ENCODE measurements at places on chromosomes 2 and 18.
A peak's percentile ranks its signal among the peaks of the same experiment; 100 is the strongest.

DNA sequence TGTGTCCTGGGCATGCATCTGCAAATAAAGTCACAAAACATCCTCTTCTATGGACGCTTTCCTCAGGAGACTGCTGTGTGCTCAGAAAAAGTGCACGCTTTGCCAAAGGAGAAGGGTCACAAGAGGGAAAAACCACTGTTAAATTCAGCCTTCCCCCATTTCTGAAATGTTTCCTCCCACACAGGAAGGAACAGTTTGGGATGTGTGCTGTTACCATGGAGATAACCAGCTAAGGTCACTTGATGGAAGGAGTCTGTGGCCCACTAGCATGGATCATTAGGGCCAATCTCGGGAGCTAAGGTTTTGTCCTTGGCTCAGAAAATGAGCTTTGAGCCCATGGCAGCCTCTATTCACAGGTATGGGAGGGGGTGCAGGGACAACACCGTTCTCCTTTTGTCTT lies 5.6 kb downstream of the KCNE4 start:
- DNase-seq, result no peak

- no peak for DNase-seq
These were observed 74.7 kb upstream of the ETAA1 start for GRCh38 chr2:67322353-67323001.

DNA sequence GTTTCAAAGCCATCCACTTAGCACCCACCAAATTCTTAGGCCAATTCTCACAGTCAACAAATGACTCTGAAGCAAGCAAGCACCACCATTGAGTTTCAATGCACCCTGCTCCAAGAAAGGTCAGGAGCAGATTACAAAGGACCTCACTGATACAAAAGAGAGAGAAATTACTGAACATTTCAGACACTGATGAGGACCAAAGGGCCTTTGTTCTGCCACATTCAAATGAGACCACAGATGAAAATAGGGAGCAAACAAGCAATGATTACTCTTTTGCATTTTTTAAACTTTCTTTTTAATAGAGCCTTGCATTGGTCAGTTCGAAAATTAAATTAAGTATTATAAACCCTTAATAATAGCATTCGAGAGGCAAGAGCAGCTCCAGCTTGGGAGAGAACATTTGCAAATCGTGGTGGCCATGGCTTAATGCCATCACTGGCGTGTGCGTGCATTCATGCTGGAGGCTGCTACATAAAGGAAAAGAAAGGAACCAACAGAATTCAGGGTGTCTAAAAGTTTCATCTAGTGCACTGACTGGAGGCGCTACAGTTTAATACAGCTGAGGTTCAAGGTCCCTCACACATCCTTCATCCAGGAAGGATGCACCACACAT lies 87.5 kb downstream of the KLF7 start:
- no peak for DNase-seq

- DNase-seq, result no peak
These were observed 684.4 kb downstream of the IRS1 start for GRCh38 chr2:226115102-226115831.

GRCh38 chr18:48422947-48423378 lies 13.8 kb upstream of the ZBTB7C start:
- no peak for DNase-seq

- no peak for DNase-seq
These were observed 141.2 kb downstream of the SETBP1 start for GRCh38 chr18:44821924-44822323.

DNA sequence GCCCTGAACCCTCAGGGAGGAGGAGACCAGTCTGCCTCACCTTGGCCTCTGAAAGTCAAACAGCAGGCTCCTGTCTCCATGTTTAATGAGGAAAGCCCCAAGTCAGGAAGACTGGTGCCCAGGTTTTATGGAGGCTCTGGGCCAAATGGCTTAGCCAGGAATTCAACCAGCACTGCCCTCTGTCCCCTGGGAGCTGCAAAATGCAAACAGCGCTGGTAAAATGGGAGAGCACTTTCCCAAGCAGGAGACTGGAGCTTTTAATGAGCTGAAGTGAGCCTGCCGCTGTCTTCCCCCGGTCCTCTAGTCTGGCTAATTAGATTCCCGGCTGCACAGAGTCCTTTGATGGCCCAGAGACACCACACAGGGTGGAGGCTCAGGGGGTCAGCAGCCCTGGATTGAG lies 276.0 kb upstream of the TRIB2 start:
- no peak for DNase-seq

GRCh38 chr18:43606795-43607194 lies 329.5 kb upstream of the SYT4 start:
- no peak for DNase-seq

- no peak for DNase-seq
These were observed 1.9 kb downstream of the TTL start for GRCh38 chr2:112483831-112484230.

DNA sequence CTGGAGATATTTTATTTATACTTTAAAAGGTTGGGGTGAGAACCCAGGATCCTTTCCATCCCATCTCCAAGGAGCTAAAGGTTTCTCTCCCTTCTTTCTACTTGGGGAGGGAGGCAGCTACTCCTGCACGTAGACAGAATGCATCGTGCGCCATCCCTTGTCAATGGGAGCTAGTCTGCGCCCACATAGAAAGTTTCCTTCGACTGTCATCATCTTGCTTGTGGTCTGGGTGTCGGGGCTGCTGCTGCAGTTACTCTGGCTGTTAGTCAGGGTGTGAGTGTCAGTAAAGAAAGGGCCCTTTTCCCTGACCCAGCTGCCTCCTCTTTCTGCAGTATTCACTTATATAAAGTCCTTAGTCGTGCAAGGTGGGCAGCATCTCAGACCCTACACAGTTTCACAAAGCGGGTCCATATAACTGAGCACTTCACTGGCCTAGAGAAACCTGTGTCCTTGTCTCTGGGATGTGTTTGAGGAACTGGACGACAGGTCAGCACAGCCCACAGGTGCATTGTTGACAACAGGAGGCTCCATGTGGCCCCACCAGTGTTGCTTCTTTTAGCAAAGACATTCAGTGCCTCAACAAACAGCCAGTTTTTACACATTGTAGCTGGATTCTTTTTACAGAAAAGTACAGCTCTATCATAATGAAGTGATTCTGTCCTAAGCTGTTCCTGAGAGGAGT lies 22.4 kb downstream of the NPAS2 start:
- no peak for DNase-seq

GRCh38 chr2:178530625-178531142 lies 50.4 kb downstream of the PLEKHA3 start:
- DNase-seq, result no peak

- no peak for DNase-seq
These were observed at the start of gene SOX11 for GRCh38 chr2:5691985-5692529. TSS of gene SOX11 (plus strand) at chr2:5692384. CDS start at chr2:5692722, 338 bp downstream.

DNA sequence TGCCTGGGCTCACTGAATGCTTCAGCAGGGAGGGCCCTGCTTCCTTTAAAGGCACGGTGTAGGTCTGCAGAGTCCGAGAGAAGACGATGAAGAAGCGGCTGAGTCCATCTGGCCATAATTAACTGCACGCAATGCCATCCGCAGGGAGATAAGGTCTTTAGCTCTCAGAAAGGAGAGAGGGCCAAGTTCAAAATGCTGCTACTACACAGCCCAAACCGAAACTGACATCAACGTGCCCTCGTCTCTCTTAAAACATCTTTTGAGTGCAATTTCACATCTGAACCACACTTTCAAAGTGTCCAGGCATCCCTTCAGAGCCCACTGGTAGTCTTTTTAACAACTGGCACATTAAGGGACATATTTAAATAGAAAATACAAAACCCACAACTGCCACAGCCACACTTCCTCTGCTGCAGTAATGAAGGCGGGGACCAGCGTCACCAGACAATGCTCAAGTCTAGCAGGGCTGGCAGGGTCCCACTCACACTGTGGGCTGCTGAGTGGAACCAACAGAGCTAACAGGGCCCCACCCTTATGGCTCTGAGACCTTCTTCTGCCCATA lies 35.8 kb downstream of the ST3GAL5 start:
- DNase-seq, result peak; percentile 33

- no peak for DNase-seq
These were observed 380.4 kb upstream of the POU3F3 start for GRCh38 chr2:104473546-104473945.

DNA sequence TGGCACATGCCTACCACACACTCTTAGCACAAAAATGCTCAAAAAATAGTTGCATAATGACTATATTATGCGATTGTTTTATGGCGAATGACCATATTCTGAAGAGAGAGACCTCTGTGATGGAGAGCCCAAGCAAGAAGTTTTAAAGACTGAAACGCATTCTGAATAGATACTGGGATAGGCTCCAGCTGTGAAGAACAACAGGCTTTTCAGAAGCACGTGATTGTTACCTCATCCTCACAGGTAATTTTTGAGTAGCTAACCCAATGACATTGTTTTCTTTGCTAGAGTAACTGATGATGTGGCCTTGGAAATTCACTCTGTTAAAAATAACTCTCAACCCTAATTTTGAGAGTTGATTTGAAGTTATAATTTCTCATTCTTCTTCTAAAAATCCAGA lies 2.0 kb upstream of the DDX18 start:
- no peak for DNase-seq

GRCh38 chr2:137675584-137676327 lies 288.5 kb upstream of the HNMT start:
- DNase-seq, result no peak

- no peak for DNase-seq
These were observed 120.2 kb downstream of the CLIP4 start for GRCh38 chr2:29235411-29235810.

GRCh38 chr2:212941361-212941760 lies 210.1 kb downstream of the IKZF2 start:
- no peak for DNase-seq

DNA sequence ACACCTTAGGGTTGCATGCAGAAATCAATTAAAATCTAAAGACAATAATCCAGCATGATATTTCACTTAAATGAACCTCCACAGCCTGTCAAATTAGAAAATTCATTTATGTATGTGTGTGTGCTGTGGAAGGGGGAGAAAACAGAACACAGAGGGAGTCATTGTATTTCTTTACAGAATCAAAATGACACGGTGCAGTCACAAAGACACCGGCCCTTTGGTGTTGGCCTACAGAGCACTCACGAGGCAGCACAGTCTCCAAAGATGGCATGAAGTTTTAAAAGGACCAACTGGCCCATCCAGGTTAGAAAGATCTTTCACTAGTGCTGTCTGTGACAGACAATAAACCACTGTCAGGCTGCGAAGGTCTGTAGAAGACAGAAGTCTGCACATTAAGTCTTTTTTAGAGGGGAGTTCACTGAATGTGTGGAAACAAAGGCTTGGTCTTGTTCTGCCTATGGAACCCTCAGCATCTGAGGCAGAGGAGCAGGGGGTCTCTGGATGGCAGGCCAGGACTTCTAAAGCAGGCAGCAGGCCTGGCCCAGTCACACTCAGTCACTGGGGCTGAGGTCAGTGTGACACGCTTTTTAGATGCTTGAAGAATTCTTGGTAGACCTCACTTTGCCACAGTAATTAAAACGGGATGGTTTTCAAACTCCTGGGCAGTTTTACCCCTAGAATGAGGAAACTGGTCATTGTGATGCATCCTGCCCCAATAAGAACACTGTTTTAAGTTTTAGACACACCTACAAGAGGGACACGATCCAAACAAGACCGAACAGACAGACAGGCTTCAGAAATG lies 184.9 kb downstream of the AFF3 start:
- no peak for DNase-seq

GRCh38 chr2:165902934-165903333 lies 50.6 kb downstream of the TTC21B start:
- no peak for DNase-seq

GRCh38 chr2:114579542-114579941 lies 137.1 kb downstream of the DPP10 start:
- DNase-seq, result no peak

- no peak for DNase-seq
These were observed 29.4 kb downstream of the PSTPIP2 start for GRCh38 chr18:46042571-46043123.

- no peak for DNase-seq
These were observed 160.6 kb downstream of the DTNA start for GRCh38 chr18:34870555-34871310.

DNA sequence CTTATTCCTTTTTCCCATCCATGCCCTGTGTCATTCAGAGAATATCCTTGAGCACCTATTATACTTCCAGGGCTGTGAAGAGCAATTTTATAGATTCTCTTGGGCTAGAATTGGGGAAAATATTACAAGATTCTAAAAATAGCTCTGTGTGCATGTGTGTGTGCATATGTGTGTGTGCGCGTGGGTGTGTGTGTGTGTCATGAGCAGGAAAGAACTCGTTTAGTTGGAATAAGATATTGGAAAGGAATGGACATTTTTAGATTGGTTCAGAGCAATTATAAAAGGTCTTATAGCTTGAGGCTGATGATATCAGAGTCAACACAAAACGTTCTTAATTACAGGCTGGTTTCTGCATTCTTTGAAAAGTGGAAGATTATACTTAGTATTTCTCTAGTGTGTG lies 212.1 kb upstream of the COPS8 start:
- no peak for DNase-seq

DNA sequence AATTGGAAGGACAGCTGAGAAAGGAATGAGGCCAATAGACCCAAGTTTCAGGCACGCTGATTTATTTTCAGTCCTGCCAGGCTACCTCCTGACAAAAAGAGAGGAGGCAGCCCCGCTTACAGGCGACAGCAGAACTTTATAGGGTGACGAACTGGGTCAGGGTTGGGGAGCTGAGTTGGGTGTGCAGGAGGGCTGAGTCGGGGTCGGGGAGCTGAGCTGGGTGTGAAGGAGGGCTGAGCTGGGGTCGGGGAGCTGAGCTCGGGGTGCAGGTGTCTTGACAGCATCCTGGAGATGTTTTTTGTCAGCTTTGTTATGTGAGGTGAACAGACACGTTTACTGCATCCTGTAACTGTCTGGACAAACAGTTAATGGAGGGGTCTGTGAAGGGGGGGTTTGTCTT lies 342.2 kb downstream of the ADCYAP1 start:
- DNase-seq, result no peak

- no peak for DNase-seq
These were observed 32.9 kb downstream of the EHD3 start for GRCh38 chr2:31266804-31267203.

- no peak for DNase-seq
These were observed 246.4 kb upstream of the BOD1L2 start for GRCh38 chr18:56900195-56901094.

- no peak for DNase-seq
These were observed 212.3 kb downstream of the SNTG2 start for GRCh38 chr2:1162768-1163584.

- DNase-seq, result no peak
These were observed 11.1 kb upstream of the CABYR start for GRCh38 chr18:24127735-24128134.

- DNase-seq, result no peak
These were observed 72.7 kb downstream of the MAP2 start for GRCh38 chr2:209496586-209496982.
